ENCODE measurements at places on chromosomes 13 and 19.

- DNase-seq: no peak
These were observed 37.8 kb upstream of the SLC7A10 start for GRCh38 chr19:33263325-33264023.

- peak; percentile 56 for DNase-seq
These were observed 118.5 kb downstream of the ATP8A2 start for GRCh38 chr13:25490236-25490635.

DNA sequence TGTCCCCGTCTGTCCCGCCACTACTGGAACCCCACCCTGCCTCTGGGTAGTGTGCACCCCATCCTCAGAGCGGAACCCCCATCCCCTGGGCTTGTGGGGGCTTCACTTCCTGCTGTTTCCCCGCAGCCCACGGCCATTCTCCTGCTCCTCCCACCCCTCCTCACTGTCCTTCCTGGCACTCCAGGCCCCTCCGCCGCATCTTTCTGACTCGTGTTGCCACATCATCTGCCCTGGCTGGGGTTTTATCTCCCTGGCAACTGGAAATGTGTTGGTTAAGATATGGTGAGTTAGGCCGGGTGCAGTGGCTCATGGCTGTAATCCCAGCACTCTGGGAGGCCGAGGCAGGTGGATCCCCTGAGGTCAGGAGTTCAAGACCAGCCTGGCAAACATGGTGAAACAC is 37.3 kb downstream of the KDM4B start:
- no peak for DNase-seq

DNA sequence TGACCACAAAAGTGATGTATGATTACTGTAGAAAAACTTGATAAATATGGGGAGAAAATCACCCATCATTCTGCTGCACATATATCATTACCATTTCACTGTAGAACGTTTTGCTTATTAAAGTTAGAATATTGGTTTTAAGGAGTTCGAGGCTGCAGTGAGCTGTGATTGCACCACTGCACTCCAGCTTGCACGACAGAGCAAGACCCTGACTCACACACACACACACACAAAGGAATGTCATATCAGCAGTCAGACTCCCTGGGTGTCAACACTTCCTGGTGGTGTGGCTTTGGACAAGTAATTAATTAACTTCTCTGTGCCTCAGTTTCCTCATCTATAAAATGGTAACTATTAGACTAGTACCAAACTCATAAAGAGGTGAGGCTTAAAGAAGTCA is 11.3 kb upstream of the PNMA8A start:
- DNase-seq: no peak

DNA sequence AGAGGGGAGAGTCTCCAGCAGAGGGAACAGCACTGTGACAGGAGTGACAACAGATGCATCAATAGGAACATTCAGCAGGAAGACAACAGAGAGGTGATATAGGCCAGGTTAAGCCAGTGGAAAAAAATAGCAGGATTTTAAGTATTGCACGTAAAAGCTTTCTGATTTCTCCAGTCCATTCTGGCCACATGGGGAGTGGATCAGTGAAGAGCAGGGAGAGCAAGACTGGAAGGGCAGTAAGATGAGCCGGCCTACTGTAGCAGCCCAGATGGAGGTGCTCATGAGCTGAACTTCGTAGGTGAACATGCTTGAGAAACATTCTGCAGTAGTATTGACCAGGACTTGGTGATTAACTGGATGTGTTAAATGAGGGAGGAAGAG is 1.7 kb downstream of the UTP14C start:
- no peak for DNase-seq

DNA sequence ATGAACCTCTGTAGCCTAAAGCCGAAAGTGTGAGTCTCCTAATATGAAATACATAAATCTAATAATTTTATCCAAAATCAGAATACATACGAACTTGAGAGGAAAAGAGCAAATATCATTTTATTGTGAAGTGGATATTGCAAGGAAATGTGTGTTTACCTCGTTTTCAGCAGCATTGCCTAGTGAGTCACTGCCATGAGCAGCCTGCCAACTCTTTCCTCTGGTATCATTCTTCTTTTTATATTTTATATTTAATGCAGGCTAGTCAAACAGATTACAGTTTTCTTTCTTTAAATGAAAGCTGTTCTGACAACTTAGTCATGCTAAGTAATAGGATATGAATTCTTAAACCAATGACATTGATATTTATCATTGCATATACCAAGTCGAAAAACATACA is 44.2 kb downstream of the EDNRB start:
- DNase-seq: no peak

- DNase-seq: peak; percentile 39
These were observed 97.0 kb downstream of the INSR start for GRCh38 chr19:7197119-7197759.

GRCh38 chr13:48231933-48232332 is 1.1 kb upstream of the ITM2B start:
- DNase-seq: no peak

DNA sequence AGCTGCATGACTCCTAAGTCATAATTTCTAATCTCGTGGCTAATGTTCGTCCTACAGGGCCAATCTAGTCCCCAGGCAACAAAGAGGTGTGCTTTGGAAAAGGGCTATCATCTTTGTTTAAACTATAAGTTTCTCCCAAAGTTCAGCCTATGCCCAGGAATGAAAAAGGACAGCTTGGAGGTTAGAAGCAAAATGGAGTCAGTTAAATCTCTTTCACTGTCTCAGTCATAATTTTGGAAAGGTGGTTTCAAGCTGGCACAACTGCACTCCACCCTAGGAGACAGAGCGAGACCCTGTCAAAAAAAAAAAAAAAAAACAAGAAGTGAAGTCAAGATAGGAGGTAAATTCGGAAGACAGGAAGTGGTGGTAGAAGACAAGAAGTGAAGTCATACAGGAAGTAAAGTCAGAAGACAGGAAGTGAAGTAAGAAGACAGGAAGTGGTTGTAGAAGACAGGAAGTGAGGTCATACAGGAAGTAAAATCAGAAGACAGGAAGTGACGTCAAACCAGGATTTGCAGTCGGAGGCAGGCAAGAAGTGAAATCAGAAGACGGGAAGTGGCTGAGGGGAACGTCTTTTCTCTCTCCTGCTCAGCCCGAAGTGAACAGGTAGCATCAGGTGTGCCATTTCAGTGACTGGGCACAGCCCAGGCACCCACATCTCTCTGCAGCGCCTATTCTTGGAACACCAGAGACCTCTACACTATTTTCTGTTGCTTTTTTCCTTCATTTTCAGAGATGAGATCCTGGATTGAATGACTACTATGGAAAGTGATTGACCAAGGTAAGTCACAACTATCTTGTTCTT is 32.2 kb downstream of the GP6 start:
- DNase-seq: peak; percentile 32

DNA sequence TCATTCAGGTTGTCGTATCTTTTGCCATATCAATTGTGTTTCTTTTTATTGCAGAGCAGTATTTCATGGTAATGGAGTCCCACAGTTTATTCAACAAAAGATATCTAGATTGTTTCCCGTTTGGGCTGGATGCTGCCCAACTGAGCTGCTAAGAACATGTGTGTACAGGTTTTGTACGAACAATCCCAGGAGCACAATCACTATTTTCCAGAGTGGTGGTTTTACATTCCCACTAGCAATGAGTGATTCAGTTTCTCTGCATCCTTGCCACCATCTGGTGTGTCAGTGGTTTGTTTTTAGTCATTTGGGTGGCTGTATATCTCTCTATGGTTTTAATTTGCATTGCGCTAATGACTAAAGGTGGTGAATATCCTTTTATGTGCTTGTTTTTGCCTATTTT is 52.7 kb upstream of the ZDHHC20 start:
- DNase-seq: no peak

DNA sequence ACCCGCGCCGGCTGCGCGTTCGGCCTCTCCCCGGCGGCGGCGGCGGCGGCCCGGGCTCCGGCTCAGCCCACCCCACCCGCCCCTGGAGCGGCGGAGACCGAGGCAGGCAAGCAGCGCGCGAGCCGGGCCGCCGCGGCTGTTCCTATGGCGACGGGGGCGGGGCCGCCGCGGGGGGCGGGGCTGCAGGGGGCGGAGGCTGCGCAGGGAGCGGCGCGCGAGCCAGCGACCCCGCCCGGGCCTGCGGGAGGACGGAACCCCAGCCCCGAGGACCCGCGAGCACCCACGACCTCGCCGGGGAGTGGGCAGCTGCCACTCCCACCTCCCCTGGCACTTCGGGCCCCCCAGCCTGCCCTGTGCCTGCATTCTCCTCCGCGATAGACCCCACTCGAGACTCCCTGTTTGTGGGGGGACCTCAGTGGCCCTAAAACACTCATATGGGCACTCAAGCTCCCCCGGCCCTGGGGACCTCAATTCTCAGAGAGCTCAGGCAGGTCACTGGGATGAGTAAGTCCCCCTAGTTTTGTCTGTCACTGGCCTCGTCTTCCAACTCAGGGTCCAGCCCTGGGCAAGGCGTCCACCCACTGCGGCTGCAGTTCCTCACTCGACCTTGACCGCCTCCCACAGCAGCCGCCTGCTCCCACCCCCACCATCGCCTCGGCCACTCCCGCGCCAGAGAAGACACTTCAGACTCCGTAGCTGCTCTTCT is at the start of gene CTXN1:
CTXN1 (minus strand) TSS at position 115 of the 706 bp plus-strand sequence. CDS start 597 bp downstream, outside the sequence.
- DNase-seq: peak; percentile 35

- DNase-seq: no peak
These were observed 29.6 kb upstream of the RCBTB2 start for GRCh38 chr13:48562296-48563066.

DNA sequence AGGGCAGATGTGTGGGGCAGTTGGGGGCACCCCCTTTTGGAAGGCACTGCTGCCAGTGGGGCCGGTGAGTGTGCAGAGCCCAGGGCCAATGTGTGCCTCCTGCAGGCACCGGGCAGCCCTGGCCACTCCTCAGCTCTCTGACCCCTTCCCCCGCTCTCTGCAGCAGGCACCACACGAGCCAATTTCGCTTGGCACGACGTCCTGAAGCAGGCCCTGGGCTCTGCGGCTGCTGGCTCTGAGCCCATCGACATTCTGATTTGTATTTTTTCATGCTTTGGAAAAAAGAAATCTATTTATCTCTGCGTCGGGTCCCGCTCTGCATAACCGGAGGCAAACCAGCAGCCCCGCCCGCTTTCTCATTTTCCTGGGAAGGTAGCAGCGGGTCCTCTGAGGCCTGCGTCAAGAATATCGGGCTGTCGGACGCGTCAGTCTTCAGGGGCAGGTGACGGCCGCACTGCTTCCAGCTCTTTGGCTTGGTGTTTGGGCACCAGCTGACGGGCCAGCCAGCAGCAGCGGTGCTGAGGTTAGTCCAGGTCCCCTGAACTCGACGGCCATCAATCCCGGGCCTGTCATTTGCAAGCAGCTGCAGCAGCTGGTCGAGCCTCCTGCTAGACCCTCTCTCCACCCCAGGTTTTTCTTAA is 134.3 kb downstream of the KDM4B start:
- peak; percentile 86 for DNase-seq

DNA sequence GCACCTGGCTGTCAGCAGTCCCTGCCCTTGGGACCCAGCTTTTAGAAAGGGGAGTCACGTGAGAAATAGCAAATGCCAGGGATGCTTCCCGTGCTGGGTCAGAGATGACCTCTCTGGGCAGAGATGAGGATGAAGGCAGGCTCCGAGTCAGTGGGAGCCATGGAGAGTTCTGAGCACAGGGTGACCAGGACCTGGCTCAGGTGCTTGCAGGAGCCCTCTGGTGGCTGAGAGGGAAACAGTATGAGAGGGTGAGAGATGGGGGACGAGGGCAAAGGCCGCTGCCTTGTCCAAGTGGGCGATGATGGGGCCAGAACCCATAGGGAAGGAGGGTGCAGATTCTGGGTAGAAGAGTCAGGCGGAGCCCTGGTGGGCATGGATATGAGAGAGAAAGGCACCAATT is 15.8 kb downstream of the TMED1 start:
- no peak for DNase-seq

DNA sequence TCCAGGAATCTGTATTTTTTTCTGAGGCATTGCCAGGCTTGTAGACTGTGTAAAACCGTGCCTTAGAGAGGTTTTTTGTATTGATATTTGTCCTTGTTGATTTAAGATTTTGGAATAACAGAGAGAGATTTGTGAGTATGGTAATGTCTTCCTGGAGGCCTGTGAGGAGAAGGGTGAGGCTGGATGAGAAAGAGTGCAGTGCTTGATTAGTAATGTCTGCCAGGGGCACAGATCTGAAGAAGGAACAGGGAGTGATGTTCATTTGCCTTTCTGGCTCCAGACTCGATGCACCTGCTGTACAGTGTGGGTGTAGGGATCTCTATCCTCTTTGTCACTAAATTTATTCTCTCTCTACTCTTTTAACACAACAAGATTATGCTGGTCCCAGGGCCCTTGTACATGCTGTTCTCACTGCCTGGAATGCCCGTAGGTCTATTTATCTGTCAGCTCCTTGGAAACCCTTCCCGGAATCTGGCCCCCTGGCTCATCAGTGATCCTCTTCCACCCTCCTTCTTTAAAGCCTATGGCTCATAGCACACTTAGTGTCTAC is 4.2 kb downstream of the FIZ1 start:
- no peak for DNase-seq

GRCh38 chr13:113938246-113938645 is 35.6 kb downstream of the C13orf46 start:
- DNase-seq: peak; percentile 96

DNA sequence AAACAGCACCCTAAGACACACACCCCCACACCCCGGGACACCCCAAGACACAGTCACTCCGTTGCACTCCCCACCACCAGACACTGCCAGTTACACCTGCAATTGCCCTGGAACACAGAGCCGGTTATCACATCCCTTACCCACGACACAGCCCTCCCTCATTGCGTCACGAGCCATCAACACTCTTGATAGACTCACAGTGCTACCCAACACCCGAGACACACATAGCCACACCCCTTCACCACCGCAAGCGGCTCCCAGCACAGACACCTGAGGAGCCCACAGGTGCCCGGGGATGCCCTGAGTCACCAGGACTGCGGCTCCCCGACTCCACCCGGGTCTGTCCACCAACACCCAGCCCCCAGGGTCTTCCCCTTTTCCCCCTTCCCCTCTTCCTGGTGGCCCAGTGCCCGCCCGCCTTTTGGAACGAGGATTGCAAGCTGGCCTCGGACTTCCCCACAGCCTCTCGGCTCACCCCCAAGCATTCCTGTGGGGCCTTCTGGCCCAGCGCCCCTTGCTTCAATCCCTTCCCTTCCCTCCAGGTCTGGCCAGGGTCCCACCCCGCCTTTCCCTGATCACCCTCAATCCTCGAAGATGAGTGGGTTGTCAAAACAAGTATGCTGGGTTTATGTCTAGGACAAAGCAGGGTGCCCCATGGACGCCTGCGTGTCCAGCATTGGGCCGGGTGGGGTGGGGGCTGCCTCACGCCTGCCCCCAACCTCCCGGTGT is 1.7 kb upstream of the PTGER1 start:
- no peak for DNase-seq
